ENCODE measurements at places on chromosomes 1 and 21. TPM values are rescaled to one million over a fixed set of nuclear protein-coding genes. Genes with fewer than 3 reads are reported as not detected.

GRCh38 chr1:53400761-53401674 lies 58.2 kb upstream of the DMRTB1 start:
- no peak for DNase-seq

The OSCP1 gene
- 15.1 TPM for total RNA-seq

The TTLL7 gene
- 15.1 TPM for total RNA-seq

- DNase-seq, result no peak
Observed at GRCh38 chr1:39087435-39087834, 61.3 kb downstream of the NDUFS5 start.

DNA sequence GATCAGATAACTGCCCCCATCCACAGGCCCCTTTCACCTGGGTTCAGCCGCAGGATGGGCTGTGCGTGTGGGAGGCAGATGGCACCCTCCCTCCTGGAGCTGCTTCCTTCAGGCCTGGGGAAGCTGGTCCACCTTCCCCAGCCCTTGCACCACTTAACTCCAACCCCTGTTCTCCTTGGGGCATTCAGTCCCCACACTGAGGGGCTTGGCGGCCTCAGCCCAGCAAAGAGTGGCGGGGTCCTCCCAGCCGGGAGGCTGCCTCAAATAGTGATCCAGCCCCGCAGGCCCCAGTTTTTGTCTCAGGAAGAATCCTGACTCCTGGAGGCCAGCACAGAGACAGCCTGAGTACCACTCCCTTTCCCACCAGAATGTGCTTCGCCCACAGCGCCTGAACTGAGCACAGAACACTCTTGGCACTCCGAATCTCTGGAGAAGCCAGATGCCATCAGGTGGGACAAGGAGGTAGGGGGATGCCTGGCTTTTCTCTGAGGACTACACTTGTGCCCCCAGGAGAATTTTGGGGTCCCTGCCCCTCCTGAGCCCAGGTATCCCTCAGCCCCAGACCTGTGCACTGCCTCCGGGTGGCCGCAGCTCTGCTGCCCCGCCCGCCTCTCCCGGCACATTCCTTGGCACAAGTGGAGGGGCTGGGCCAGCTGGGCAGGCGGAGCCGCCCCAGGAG lies 936 bp downstream of the PAQR6 start:
- DNase-seq, result no peak

DNA sequence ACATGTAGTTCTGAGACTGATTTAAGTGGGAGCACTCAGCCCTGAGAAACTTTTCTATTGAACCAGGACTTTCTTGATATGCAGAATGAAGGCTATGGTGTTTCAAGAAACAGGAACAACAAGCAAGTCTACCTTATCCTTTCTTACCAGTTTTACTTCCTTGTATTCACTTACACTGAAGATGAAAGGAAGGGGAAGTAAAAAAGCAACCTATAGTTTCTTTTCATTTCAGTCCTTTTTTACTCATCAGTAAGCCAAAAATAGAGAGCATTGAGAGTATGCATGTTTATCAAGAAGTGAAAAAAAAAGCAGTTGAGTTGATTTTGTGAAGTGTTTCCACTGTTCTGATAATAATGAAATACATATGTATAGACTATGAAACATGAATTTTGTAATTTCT lies 1010.3 kb downstream of the AMY1C start:
- no peak for DNase-seq

The NLRP3 gene
- total RNA-seq, result 7.8 TPM
